ENCODE measurements at places on chromosomes 2 and 18. TPM values are rescaled to one million over a fixed set of nuclear protein-coding genes. Genes with fewer than 3 reads are reported as not detected.
A peak's percentile ranks its signal among the peaks of the same experiment; 100 is the strongest.

Gene POU3F3
- total RNA-seq = not detected

- no peak for DNase-seq
- H3K27me3 ChIP-seq = no peaks in the 10 kb centered on the region
- H3K27ac ChIP-seq = no peak overlapping the region
- no peaks in the 10 kb centered on the region for H3K4me1 ChIP-seq
- H3K4me3 ChIP-seq = no peak overlapping the region
- H3K36me3 ChIP-seq = no peaks in the 10 kb centered on the region
Measured at GRCh38 chr2:2845267-2845666, 514.2 kb upstream of the MYT1L start.

GRCh38 chr2:152635635-152636298 lies 81.5 kb downstream of the PRPF40A start:
- peak; percentile 50 for DNase-seq
- no peaks in the 10 kb centered on the region for H3K36me3 ChIP-seq
- no peaks in the 10 kb centered on the region for H3K27me3 ChIP-seq
- no peak overlapping the region for H3K4me3 ChIP-seq
- H3K27ac ChIP-seq = no peak overlapping the region

DNA sequence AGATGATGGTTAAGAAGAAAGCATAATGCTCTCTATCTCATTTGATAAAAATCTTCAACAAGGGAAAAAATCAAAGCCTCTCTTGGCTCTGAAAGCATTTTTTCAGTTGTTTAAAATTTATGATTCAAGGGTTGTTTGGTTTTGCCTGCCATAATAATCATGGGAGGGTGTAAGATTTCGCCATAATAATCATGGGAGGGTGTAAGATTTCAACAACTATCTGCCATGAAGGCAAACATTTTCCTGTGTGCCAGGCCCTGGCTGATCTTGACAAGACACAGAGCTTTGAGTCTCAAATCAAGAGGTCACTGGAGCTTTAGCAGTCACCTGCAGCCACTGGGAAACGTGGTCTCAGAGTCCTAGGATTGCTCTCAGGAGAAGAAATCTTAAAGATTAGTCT lies 175.1 kb upstream of the PIEZO2 start:
- H3K4me3 ChIP-seq = no peak overlapping the region
- H3K27me3 ChIP-seq = no peaks in the 10 kb centered on the region
- H3K36me3 ChIP-seq = no peaks in the 10 kb centered on the region
- H3K4me1 ChIP-seq = no peaks in the 10 kb centered on the region
- H3K27ac ChIP-seq = no peak overlapping the region
- DNase-seq = no peak

Gene FSIP2
- 0.79 TPM for total RNA-seq

DNA sequence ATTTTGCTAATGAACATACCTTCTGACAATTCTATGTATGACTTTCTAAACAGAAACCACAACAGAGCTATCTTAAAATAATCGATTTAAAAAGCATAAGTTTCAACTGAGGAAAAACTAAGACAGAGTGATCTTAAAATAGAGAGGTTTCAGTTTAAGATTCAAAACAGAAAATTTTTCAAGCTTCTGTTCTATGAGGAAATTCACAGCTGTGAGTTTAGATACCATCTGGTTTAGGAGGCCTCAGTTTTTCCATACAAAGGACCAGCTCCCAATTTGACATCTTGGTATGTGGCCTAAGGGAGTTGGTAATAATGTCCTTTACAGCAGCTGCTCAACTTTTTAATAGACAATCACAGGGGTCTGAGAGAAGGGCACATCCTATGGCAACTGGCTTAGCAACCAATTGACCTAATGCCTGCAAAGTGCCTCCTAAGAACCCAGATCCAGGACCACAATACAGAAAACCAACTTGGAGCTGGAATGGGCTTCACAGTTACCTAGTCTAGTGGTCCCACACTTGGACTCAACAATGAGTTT lies 39.7 kb downstream of the MDH1 start:
- no peaks in the 10 kb centered on the region for H3K27me3 ChIP-seq
- no peak overlapping the region for H3K4me3 ChIP-seq
- H3K36me3 ChIP-seq = no peaks in the 10 kb centered on the region
- DNase-seq = no peak

Gene PDCD1
- not detected for total RNA-seq

DNA sequence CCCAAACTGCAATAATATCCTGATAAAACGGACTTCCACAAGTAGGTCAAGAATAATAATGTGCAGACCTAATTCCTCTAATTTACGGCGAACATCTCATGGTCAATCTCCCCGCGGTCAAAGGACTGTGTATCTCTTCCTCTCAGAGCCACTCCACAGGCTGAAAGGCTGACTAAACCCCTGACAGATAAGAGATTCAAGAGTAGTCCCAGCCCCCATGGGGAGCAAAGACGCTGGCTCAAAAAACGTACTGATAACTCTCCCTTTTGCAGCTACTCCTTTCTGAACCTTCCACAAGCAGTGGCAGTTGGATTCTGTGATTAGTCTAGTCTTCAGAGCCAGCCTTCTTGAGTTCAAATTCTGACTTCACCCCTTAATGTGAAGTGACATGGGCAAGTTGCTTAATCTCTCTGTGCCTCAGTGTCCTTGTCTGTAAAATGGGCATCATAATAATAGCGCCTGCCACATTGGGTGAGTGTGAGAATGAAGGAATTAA lies 19.7 kb upstream of the IL18R1 start:
- no peak for DNase-seq
- no peaks in the 10 kb centered on the region for H3K36me3 ChIP-seq
- H3K27ac ChIP-seq = no peak overlapping the region
- no peaks in the 10 kb centered on the region for H3K27me3 ChIP-seq

- no peak overlapping the region for H3K27ac ChIP-seq
- no peaks in the 10 kb centered on the region for H3K4me1 ChIP-seq
- peaks cover 2% of the 10 kb centered on the region for H3K27me3 ChIP-seq
- no peak overlapping the region for H3K4me3 ChIP-seq
Measured at GRCh38 chr2:10000541-10000940, 42.8 kb upstream of the KLF11 start.

- no peak for DNase-seq
- no peak overlapping the region for H3K4me3 ChIP-seq
- no peaks in the 10 kb centered on the region for H3K27me3 ChIP-seq
- no peak overlapping the region for H3K27ac ChIP-seq
Measured at GRCh38 chr18:49988101-49988500, 174.8 kb upstream of the ACAA2 start.

GRCh38 chr2:147092266-147092665 lies 752.6 kb upstream of the ACVR2A start:
- H3K4me1 ChIP-seq = no peaks in the 10 kb centered on the region
- H3K27ac ChIP-seq = no peak overlapping the region
- no peak for DNase-seq
- no peaks in the 10 kb centered on the region for H3K36me3 ChIP-seq

Gene ZNF804A
- total RNA-seq = 0.12 TPM

Gene DPYSL5
- not detected for total RNA-seq

Gene L3MBTL4
- 34.2 TPM for total RNA-seq

DNA sequence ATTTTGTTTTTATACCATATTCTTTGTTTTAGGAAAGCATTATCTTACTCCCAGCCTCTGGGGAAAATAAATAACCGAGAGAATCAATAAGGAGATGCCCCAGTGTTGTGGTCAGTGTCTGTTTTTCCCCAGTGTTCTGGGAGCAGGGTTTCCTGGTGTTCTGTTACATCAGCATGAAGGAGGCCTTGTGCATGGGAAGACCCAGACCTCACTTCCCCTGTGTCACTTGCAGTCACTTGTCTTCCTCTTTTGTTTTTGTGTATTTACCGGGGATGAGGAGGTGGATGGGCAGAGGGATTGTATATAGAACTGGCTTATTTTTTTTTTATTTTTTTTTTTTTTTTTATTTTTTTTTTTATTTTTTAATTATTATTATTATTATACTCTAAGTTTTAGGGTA lies 45.0 kb upstream of the MGAT5 start:
- peaks cover 12% of the 10 kb centered on the region for H3K4me1 ChIP-seq
- no peaks in the 10 kb centered on the region for H3K36me3 ChIP-seq
- H3K27ac ChIP-seq = no peak overlapping the region
- H3K4me3 ChIP-seq = no peak overlapping the region

GRCh38 chr2:3199627-3200345 lies 177.8 kb downstream of the EIPR1 start:
- H3K27me3 ChIP-seq = no peaks in the 10 kb centered on the region
- H3K36me3 ChIP-seq = peaks cover 4% of the 10 kb centered on the region
- H3K27ac ChIP-seq = peak overlapping the region; percentile 37

DNA sequence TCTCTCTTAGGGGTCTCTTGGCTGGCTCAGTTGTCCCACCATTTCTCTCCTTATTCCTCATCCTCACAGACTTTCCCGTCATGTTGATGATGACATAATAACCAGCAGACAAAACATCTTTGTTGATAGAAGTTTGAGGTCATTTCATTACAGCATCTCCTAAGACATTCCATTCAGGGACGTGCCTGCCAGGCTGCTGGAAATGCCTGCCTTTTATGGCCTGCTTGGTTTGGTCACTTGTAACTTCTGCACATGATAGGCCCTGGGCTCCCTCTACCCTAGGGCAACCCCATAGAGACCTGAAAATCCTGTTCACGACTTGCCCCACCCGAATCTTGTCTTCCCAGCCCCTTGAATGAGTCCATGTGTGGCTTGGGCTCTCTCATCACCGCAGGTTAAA lies 81.7 kb downstream of the SDC1 start:
- H3K4me3 ChIP-seq = no peak overlapping the region
- DNase-seq = no peak
- no peaks in the 10 kb centered on the region for H3K4me1 ChIP-seq
- no peak overlapping the region for H3K27ac ChIP-seq
- peaks cover 2% of the 10 kb centered on the region for H3K27me3 ChIP-seq
- H3K36me3 ChIP-seq = no peaks in the 10 kb centered on the region

DNA sequence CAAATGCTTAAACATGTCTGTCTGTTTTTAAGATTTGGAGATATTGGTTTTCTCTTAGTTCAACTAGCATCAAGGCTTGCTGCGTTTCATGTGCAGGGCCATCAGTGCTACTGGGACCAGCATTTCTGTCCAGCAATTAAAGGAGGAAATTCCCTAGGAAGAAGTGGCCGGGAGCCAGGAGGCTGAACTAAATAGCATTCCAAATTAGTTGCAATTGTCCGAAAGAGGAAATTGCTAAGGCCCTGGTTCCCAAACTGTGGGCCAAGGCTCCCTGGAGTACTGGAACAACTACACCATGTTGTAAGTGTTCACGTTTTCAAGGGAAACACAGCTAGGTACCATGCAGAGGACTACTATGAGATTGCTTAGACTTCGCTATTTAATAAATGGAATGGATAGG lies 257.9 kb downstream of the PTPRM start:
- H3K36me3 ChIP-seq = no peaks in the 10 kb centered on the region
- no peak overlapping the region for H3K4me3 ChIP-seq
- DNase-seq = no peak
- no peak overlapping the region for H3K27ac ChIP-seq
- no peaks in the 10 kb centered on the region for H3K27me3 ChIP-seq

DNA sequence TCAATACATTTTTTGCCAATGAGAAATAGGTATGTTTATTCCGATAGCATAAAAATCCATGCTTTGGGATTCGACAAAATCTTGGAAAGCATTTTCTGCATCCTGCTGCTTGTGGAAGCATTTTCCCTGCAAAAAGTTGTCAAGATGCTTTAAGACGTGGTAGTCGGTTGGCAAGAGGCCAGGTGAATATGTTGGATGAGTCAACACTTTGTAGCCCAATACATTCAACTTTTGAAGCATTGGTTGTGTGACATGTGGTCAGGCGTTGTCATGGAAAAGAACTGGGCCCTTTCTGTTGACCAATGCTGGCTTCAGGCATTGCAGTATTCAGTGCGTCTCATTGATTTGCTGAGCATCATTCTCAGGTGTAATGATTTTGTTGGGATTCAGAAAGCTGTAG lies 764.5 kb downstream of the TRIB2 start:
- no peak for DNase-seq
- no peaks in the 10 kb centered on the region for H3K36me3 ChIP-seq
- H3K27ac ChIP-seq = no peak overlapping the region

Gene RFTN2
- not detected for total RNA-seq

DNA sequence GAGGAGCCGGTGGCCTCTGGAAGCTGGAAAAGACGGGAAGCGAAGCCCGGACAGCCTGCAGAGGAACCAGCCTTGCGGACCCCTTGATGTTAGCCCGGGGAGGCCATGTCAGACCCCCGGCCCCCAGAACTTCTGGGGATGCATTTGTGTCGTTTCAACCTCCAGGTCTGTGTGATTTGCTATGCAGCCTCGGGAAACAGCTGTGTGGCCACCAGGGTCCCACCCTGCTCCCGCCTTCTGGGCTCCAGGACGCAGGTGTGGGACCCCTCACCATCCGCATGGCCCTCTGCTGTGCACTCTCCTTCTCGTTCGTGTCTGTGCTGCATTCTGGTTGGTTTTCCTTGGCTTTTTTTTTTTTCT lies 13.3 kb downstream of the NEU4 start:
- no peak overlapping the region for H3K4me3 ChIP-seq
- H3K36me3 ChIP-seq = no peaks in the 10 kb centered on the region
- H3K27me3 ChIP-seq = peaks cover 6% of the 10 kb centered on the region
- peaks cover 10% of the 10 kb centered on the region for H3K4me1 ChIP-seq

- H3K27me3 ChIP-seq = no peaks in the 10 kb centered on the region
- peak; percentile 53 for DNase-seq
- H3K27ac ChIP-seq = no peak overlapping the region
- H3K36me3 ChIP-seq = no peaks in the 10 kb centered on the region
- H3K4me1 ChIP-seq = no peaks in the 10 kb centered on the region
Measured at GRCh38 chr18:31819106-31819924, 58.6 kb upstream of the SLC25A52 start.

Gene PIAS2
- 55.9 TPM for total RNA-seq

Gene SIGLEC15
- total RNA-seq = not detected

Gene RNF152
- total RNA-seq = 1.3 TPM
